ENCODE measurements at places on chromosomes 1 and 21.

- DNase-seq = no peak
Measured at GRCh38 chr1:90841473-90841872, 124.4 kb upstream of the BARHL2 start.

DNA sequence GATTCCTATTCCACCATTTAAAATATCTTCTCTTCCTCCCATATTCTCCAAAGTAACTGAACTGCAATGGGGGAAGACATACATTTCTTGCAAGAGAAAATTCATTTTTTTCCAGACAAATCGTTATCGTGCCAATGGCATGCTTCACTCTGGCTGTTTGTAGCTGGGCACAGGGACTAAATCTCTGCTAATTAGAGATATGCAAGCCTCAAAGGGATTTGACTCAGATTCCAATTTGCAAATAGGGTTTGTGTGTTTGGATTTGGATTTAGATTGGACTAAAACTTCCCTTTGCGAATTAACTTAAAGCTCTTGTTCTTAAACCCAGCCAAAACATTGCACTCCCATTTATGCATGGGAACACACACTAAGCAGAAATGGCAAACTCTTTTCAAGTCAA is 276.2 kb upstream of the DUSP10 start:
- DNase-seq = no peak

GRCh38 chr1:206469411-206469932 is 804 bp upstream of the IKBKE start:
- no peak for DNase-seq

DNA sequence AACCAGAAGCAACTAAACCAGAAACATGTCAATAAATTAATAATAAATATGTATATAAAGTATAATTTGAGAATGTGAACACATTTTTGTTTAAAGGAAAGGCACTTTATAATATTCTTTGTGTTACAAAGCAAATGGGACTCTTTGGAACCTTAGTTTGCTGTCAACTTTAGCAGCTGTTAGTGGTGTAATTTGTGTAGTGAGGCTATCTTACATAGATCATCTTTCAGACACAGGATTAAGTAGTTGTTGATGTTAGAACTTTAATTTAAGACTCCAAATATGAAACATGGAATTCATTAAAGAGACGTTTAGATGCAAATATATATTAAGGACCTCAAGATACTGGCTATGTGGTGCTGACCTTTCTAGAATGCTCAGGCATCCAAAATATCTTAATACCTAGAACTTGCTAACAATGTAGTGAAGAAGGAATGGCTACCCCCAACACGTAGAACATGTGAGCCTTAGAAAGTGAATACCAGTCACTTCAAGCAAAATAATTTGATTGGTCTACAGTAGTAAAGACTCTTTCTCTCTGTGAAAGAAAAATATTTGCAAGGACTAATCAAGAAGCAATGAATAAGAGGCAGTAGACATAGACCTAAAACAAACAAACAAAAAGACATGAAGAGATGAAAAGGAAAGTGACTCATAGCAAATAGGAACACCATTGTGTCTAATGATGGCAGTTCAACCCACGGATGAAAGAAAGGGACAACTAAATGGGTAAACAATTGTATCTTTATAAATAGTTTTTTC is 811.4 kb downstream of the USP25 start:
- DNase-seq = no peak

- no peak for DNase-seq
Measured at GRCh38 chr1:239868058-239868832, 223.4 kb upstream of the FMN2 start.

GRCh38 chr1:171141688-171142415 is 43.2 kb upstream of the FMO2 start:
- peak; percentile 96 for DNase-seq

- no peak for DNase-seq
Measured at GRCh38 chr1:27307874-27308598, 13.9 kb upstream of the TMEM222 start.

GRCh38 chr1:242870966-242871365 is 346.5 kb upstream of the PLD5 start:
- no peak for DNase-seq

GRCh38 chr1:107545056-107545577 is 404.3 kb downstream of the NTNG1 start:
- DNase-seq = no peak

DNA sequence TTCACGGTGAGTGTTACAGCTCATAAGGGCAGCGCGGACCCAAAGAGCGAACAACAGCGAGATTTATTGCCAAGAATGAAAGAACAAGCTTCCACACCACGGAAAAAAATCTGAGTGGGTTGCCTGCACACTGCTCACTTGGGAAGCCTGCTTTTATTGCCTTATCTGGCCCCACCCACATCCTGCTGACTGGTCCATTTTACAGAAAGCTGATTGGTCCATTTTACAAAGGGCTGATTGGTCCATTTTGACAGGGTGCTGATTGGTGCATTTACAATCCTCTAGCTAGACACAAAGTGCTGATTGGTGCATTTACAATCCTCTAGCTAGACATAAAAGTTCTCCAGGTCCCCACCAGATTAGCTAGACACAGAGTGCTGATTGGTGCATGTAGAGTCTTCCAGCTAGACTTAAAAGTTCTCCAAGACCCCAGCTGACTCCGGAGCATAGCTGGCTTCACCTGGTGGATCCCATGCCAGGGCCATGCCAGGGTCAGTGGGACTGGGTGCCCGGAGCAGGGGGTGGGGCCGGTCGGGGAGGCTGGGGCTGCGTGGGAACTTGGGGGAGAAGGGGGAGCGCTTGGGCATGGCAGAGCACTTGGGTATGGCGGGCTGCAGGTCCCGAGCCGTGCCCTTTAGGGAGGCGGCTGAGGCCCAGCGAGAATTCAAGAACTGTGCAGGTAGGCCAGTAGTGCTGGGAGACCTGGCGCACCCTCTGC is 75.4 kb upstream of the ATP1A1 start:
- DNase-seq = no peak

GRCh38 chr1:240074422-240074821 is 17.3 kb upstream of the FMN2 start:
- DNase-seq = no peak

GRCh38 chr1:51667561-51667960 is 50.7 kb downstream of the OSBPL9 start:
- no peak for DNase-seq

DNA sequence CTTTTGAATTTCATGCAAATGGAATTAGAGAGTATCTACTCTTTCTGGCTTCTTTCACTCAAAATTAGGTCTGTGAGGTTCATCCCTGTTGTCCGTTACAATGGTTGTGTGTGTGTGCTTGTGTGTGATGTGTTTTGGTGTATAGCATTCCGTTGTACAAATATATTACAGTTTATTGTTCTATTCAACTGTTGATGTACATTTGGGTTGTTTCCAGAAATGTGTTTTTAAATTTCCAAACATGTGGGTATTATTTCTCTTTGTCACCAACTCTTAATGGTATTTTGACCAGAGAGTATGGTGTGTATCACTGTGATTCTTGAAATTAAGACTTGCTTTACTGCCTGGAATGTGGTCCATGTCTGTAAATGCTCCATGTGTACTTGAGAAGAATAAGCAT is 16.8 kb upstream of the HCRTR1 start:
- DNase-seq = no peak

DNA sequence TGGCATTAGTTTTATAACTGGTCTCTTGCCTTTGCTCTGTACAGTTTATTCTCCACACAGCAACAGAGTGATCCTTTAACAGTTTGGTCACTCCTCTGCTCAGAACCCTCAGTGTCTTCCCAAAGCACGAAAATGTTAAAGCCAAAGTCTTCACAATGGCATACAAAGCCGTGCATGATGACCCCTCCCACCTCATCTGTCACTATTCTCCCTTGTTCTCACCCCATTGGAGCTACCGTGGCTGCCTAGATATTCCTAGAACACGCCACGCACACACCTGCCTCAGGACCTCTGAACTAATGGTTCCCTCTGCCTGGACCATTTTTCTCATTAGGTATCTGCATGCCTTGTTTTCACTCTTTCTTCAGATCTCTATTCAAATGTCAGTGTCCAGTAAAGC is 8.6 kb upstream of the SEMA4A start:
- no peak for DNase-seq

DNA sequence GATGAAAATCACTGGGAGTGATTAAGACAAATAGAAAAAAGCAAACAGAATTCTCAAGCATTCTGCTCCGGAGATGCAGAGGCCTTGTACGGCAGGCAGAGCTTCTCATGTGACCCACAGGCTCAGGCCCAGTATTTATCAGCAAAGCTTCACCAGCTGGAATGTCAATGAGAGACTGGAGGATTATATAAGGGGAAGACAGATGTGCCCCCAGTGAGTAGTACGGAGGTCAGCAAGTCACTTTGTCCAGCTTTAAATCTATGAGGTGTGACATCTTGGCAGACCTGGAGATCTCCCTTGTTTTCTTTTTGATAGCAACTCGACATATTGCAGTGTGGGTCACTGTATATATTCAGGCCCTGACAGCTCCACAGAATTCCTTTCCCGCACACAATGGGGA is 106.8 kb downstream of the HHIPL2 start:
- DNase-seq = no peak

DNA sequence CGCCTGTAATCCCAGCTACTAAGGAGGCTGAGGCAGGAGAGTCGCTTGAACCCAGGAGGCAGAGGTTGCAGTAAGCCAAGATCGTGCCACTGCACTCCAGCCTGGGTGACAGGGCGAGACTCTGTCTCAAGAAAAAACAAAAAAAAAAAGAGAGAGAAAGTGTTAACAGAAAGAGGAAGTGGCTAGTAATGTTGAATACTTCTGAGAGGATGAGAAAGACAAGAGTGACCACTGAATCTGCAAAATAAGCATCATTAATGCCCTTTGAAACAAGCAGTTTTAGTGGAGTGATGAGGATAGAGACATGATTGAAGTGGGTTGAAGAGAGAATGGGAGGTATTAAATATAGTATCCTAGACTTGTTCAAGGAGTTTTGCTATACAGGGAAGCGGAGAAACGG is 11.7 kb downstream of the MPZ start:
- no peak for DNase-seq

DNA sequence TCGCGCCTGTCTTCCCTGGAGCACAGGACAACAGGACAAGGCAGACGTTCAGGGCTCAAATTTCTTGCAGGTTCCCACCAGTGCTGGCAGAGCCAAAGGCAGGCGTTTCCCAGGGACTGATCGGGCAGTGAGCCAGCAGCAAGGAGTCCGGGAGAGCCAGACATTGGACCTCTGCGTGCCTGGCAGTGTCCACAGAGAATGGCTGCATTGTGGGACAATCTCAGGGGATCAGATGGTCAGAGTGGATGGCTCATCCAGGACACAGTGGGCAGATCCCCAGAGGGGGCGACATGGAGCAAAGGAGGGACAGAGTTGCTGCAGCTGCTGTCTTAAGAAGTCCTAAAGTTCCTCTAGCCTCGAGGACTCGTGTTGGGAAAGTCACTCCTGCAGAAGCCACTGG is 4.6 kb downstream of the TMEM63A start:
- peak; percentile 42 for DNase-seq

- DNase-seq = no peak
Measured at GRCh38 chr1:179082999-179083335, 1.1 kb downstream of the TOR3A start.

DNA sequence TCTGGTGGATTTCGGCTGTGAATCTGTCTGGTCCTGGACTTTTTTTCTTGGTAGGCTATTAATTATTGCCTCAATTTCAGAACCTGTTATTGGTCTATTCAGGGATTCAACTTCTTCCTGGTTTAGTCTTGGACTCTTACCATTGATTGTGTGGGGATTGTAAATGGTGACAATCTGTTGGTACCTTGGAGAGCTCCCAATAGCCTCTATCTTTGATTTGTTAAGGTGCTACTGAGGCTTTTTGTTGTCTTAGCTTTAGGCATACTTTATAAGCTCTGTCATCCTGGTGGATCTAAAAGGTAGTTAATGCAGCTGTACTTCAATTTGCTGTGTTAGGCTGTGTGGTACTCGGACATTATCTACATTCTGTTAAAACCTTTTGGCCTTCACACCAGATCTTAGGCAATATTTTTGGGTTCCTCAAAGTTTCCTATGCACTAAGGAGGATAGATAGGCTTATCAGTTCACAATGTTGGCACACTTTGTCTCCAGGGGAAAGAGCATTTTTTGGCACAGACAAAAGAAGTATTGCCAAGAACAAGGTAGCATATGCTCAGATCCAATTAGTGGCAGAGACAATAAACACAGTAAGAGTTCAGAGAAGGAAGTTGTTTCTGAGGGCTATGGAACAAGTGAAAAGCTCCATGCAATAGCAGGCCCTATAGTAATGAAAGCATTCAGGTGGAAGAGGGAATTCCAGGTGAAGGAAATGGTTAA is 230.4 kb downstream of the PDE4B start:
- DNase-seq = peak; percentile 26

DNA sequence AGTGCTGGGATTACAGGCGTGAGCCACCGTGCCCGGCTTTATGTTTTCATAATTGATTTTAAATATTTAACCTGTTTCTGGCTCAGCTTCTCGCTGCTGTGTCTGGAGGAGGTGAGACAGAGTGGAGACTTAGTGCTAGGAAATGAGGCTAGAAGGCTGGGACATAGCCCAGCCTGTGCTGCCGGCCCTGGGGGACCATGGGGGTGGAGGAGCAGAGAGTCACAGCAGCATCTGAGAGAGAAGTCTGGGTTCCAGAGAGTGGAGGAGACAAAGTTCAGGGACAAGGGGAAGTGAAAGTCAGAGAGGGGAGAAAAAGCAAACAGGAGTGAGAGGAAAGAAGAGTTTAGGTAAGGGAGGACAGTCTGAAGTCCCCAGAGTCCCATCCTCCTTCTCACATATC is 71.9 kb downstream of the LHX9 start:
- DNase-seq = no peak

DNA sequence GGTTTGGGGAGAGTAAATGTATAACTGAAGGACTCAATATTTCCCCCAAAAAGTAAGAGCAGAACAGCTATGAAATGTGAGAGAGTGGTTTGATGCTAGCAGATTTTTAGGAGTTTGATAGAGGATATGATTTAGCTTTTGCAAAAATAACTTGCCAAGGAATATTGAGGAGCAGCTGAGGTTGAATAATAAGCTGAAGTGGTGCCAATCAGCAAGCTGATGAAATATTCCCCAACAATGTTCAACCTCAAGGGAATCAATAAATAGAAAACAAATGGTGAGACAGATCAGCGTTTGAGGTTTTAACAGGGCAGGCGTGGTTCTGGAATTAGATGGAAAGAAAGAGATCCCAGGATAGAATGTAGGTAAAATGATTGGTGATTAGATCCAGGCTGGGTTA is 413.4 kb upstream of the ADAMTS5 start:
- DNase-seq = no peak
